GM13976 (cell line): ENCODE measurements at places on chromosomes 13 and 19.

- no peak for DNase-seq
Observed at GRCh38 chr13:77377016-77377415, 50.1 kb upstream of the MYCBP2 start.

DNA sequence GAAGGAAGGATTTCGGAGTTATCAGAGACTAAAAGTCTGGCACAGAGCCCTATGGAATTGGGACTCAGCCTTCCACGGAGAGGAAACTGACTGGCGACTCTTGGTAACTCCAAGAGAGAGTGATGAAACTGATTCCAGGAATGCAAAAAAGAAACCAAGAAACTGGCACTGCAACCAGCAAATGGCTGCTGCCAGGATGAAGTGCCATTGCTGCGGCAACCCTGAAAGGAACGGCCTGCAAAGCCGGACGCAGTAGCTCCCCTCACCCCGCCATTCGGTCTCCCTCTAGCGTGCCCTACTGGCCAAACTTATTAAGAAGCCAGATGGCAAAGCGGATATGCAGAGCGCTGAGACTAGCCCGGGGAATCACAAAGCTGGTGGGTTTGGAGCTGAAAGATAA, 236.0 kb downstream of the PCDH9 start:
- peak; percentile 32 for DNase-seq

DNA sequence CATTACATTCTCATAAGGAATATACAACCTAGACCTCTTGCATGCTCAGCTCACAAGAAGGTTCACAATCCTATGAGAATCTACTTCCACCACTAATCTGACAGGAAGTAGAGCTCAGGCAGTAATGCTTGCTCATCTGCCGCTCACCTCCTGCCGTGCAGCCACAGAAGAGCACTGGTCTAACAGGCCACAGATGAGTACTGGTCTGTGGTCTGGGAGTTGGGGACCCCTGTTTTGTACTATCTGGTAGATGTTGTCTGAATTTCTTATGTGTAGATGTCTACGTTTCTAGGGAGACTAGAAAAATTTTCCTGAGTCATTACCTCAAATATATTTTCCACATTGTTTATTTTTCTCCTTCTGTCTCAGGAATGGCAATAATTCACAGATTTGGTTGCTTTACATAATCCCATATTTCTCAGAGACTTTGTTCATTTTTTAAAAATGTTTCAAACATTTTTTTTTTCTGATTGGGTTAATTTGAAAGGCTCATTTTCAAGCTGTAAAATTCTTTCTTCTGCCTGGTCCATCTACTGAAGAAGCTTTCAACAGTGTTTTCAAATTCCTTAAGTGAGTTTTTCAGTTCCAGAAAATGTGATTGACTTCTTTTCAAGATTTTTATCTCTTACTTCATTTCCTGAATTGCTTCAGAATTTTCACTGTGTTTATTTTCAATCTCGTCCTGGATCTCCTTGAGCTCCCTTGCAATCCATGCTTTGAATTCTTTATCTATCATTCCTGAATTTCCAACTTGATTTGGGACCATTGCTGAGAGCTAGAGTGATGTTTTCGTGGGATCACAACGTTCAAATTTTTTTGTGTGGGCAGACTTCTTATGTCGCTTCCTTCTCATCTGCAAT, 1322.2 kb downstream of the PCDH9 start:
- DNase-seq, result no peak

DNA sequence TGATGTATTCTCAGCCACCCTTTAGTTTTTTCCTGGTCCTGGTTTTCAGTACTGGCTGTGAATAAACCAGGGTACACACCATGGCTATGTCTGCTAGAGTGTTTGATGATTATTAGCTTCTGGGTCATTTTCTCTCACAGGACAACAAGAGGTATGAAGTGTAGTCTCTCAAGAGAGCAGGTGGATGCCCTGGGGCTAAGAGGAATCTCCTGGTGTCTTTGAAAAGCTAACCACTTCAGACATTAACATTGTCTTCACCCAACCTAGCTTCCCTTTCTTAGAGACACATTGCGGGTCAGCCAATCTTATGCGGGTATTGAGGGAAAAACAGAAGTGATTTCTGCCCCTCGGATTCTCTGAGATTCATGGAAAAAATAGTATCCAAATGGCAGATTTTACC, 1.6 kb downstream of the ZNF730 start:
- no peak for DNase-seq

- no peak for DNase-seq
Observed at GRCh38 chr13:42551611-42552010, 22.3 kb upstream of the TNFSF11 start.

- no peak for DNase-seq
Observed at GRCh38 chr13:43005460-43006236, 13.6 kb upstream of the EPSTI1 start.

- DNase-seq, result peak; percentile 50
Observed at GRCh38 chr19:54684527-54684926, 21.7 kb downstream of the LILRB4 start.

DNA sequence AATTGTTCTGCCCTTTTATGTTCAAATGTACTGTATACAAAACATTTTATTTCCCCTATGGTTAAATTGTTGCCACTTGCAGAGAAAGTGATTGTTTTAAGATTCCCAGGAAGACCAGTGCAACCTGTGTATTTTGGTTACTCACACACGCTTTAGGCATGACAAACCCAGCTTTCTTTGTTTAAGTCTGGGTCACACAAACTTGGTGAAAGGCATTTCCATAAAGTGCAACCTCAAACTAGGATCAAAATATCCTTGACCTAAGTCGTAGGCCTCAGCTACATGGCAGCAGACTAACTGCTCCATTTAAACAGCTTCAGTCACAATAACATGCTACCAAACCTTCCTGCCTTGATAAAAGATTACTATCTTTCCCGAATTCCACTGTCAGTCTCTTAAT, 639.0 kb upstream of the PRR20A start:
- no peak for DNase-seq

GRCh38 chr19:58468216-58468839, 1.4 kb downstream of the ZNF324 start:
- no peak for DNase-seq

DNA sequence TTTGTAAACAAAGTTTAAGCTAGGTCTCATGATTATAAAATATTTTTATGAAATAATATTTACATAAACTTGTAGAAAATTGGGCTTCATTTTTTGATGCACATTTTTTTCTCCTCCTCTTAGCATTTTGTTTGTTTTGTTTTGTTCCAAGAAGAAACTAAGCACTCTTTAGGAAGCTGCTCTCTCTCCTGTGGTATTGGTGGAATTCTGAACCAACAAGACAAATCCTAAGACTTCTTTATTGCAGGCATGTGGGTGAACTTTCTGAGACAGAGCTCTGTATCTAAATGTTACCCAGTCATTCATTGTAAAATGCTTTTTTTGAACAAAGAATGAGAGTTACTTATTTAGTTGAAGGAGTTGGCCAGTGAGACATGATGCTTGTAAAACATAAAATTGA, 39.3 kb downstream of the LMO7 start:
- DNase-seq, result no peak

DNA sequence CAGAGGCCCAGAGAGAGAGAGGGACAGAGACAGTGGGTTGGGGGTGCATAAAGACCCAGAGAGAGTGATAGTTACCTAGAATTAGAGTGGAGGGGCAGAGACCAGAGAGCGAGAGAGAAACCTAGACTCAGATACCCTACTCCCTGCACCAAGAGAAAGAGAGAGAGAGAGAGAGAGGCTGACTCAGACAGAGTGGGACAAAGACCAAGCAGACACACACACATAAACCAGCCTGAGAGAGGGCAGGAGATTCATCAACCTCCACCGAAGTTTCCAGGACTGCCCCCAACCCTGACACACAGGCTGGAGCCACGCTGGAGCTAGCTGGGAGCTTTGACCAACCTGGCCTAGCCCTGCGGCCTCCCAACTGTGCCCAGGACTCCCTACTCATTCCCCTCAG, 12.9 kb downstream of the SYT3 start:
- DNase-seq, result no peak

GRCh38 chr19:41219924-41220567, 1.0 kb downstream of the AXL start:
- DNase-seq, result no peak

DNA sequence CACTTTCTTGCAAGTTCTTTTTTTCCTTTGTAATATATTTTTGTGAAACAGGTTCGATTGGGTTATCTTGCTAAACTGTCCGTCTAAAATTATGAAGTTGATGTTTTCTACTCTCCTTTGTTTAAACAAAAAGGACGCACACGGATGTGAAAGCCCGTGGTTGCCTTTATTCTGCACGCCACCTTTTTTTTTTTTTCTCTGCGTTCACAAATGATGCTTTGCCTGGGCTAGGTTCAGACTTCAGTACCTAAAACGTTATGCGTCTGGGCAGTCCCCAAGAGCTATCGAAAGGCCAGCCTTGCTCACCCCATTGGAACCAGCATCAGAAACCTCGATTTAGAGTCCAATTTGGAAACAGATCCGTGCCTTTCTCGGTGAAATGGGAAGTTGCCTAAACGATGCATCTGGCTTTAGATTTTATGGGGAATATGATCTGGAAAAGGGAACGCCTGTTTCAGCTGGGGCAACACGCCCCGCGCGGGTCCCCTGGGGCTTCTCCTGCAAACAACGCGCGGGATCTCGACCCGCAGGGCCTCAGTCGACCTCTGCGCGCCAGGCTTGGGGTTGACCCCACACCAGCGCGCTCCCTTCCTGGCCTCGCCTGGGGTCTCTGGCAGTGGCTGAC, 113.9 kb downstream of the KCNRG start:
- DNase-seq, result peak; percentile 55

GRCh38 chr13:61880578-61881283, 465.1 kb upstream of the PCDH20 start:
- peak; percentile 35 for DNase-seq

DNA sequence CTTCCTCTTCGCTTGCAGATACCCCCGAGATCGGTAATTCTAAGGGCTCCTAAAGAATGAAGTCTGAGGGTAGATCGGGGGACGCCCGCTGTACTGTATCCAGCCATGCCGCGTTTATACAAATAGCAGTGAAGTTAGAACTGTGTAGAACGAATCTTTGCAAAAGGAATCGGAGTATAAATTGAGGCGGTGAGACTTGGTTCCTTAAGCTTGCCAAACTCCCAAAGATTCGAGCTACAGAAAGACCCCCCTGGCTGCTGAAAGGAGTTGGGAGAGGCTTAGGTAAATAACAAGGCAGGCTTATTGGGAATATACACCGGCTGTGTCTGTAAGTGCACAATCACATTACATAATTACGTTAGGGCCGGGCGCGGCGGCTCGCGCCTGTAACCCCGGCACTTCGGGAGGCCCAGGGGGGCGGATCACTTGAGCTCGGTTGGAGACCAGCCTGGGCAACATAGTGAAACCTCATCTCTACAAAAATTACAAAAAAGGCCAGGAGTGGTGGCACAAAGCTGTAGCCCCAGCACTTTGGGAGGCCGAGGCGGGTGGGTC, 12.2 kb downstream of the TMEM160 start:
- no peak for DNase-seq

DNA sequence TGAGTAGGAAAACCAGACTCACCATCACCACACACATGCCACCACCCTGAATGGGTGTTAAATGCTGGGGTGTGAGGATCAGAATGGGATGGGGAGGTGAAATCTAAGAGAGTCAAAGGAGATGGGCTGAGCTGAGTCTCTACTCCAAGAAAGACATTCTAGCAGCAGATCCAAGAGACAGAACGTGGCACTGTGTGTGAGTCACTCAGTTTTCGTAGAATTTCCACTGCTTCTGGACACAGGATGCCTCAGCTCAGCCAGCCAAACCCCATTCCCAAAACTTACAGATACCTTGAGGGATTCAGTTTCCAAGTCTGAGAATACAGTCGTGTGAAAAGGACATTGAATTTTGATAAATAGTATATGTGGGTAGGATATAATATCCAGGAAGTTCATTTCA, 7.3 kb upstream of the CYP2A7 start:
- DNase-seq, result no peak

DNA sequence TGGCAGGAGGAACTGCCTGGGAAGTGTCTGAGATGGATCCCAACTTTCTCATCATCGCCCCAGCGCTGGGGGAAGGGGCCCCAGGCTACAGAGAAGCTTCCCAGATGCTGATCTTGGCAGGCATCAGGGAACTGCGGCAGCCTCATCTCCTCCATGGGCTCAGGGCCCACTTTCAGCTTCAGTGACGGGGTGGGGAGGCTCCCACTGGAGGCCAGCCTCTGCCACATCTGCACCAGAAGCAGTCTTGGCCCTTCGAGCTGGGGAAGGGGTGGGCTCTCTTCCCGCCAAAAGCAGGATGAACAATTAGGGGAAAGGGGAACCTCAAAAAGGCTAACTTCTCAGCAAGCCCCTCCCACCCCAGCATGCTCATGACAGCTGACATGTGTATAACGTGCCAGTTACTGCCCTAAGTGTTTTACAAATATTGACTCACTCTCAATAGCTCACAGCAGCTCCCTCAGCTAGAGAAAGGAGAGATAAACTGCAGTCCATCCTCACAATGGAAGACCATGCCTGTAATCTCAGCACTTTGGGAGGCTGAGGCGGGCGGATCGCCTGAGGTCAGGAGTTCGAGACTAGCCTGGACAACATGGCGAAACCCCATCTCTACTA, 7.1 kb upstream of the S1PR2 start:
- no peak for DNase-seq

DNA sequence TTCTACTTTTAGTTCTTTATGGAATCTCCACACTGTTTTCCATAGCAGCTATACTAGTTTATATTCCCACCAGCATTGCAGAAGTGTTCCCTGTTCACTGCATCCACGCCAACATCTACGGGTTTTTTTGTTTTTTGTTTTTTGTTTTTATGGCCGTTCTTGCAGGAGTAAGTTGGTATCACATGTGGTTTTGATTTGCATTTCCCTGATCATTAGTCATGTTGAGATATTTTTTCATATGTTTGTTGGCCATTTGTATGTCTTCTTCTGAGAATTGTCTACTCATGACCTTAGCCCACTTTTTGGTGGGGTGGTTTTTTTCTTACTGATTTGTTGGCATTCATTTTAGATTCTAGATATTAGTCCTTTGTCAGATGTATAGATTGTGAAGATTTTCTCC, 89.7 kb downstream of the FRY start:
- DNase-seq, result no peak

- no peak for DNase-seq
Observed at GRCh38 chr19:19535311-19536191, 2.5 kb upstream of the CILP2 start.

GRCh38 chr19:42568006-42568405, 26.7 kb downstream of the CEACAM8 start:
- no peak for DNase-seq

DNA sequence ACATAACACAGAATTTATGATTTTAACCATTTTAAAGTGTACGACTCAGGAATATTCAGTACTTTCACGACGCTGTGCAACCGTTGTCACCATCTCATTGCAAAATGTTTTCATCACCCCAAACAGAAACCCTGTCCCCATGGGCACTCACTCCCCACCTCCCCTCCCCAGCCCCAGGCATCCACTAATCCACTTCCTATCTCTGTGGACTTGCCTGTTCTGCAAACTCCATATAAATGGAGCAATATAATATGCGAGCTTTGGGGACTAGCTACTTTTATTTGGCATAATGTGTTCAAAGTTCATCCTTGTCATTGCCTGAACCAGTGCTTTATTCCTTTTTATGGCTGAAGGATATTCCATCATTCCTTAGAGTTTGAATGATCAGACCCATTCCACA, 7.3 kb upstream of the INSR start:
- DNase-seq, result no peak
